Small intestine (tissue), 16 donors: ENCODE measurements at places on chromosomes 5 and 9. TPM values are rescaled to one million over a fixed set of nuclear protein-coding genes. Genes with fewer than 3 reads are reported as not detected.
A peak's percentile ranks its signal among the peaks of the same experiment; 100 is the strongest.

The ELAVL2 gene
- not detected for polyA plus RNA-seq

DNA sequence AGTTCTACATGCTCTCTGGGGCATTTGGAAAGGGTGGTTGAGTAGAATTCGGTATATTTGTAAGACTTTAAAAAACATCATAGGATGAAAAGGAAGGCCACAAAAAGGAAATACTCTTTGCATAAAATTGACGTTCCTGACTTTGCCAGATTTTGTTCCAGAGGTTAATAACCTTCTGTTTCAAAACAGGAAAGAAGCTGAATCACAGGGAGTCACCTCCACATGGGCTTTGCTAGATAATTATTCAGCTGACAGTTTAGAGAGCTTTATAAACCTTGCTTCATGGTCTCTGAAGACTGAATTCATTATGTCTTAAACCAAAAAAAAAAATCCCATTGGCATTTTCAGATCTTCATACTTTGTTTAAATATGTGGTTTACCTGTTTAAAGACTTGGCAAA is 203.7 kb downstream of the SEMA6A start:
- no peaks in the 10 kb centered on the region for H3K27me3 ChIP-seq
- peak; percentile 28 for DNase-seq
- no peaks in the 10 kb centered on the region for H3K36me3 ChIP-seq
- no peak overlapping the region for H3K4me3 ChIP-seq

DNA sequence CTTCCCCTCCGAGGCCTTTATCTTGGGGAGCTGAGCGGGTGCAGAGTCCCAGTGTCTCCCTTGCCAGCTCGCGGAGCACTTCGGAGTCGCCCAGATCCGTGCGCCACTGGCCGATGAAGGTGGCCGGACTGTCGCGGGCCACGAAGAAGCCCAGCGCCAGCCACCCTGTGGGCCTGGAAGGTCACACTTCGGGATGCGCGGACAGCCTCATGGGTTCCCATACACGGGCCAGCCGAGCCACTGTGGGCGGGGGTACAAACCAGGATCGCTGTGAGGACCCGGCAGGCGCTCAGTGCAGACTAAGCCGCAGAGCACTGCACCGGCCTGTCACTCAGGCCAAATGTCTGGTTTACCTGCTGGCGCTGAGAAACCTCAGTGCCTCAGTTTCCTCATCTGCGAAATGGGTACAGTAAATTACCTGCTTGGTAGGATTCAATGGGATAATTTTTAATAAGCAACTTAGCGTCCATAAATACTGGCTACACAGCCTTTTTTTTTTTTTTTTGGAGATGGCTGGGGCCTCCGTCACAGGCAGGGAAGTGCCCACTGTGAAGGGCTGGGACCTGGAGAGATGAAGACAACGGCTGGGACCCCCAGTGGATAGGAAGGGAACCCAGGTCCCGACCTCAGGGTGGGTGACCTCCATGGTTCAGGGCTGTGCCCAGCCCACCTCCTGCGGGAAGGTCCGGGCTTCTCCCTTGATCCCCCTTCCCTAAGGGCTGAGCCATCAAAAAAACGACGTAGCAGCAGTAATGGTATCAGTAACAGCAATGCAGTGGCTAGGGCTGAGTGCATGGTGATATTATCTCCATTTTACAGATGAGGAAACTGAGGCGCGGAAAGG is 38.7 kb upstream of the CTSV start:
- H3K4me1 ChIP-seq: no peaks in the 10 kb centered on the region
- H3K27me3 ChIP-seq: peaks cover 48% of the 10 kb centered on the region
- H3K27ac ChIP-seq: no peak overlapping the region
- no peak for DNase-seq
- H3K4me3 ChIP-seq: no peak overlapping the region

- no peaks in the 10 kb centered on the region for H3K36me3 ChIP-seq
- no peaks in the 10 kb centered on the region for H3K27me3 ChIP-seq
- H3K4me3 ChIP-seq: no peak overlapping the region
- no peak for DNase-seq
- no peak overlapping the region for H3K27ac ChIP-seq
- no peaks in the 10 kb centered on the region for H3K4me1 ChIP-seq
Observed at GRCh38 chr5:151140686-151141459, 16.7 kb downstream of the ANXA6 start.

- H3K4me3 ChIP-seq: no peak overlapping the region
- no peak overlapping the region for H3K27ac ChIP-seq
- no peak for DNase-seq
- no peaks in the 10 kb centered on the region for H3K36me3 ChIP-seq
- H3K4me1 ChIP-seq: no peaks in the 10 kb centered on the region
- H3K27me3 ChIP-seq: no peaks in the 10 kb centered on the region
Observed at GRCh38 chr9:80125731-80126264, 554.0 kb downstream of the TLE4 start.

- no peaks in the 10 kb centered on the region for H3K27me3 ChIP-seq
- H3K36me3 ChIP-seq: no peaks in the 10 kb centered on the region
- no peak for DNase-seq
- H3K4me1 ChIP-seq: peaks cover 2% of the 10 kb centered on the region
Observed at GRCh38 chr5:112914584-112914983, 7.4 kb downstream of the REEP5 start.

The CSF2 gene
- polyA plus RNA-seq: not detected

DNA sequence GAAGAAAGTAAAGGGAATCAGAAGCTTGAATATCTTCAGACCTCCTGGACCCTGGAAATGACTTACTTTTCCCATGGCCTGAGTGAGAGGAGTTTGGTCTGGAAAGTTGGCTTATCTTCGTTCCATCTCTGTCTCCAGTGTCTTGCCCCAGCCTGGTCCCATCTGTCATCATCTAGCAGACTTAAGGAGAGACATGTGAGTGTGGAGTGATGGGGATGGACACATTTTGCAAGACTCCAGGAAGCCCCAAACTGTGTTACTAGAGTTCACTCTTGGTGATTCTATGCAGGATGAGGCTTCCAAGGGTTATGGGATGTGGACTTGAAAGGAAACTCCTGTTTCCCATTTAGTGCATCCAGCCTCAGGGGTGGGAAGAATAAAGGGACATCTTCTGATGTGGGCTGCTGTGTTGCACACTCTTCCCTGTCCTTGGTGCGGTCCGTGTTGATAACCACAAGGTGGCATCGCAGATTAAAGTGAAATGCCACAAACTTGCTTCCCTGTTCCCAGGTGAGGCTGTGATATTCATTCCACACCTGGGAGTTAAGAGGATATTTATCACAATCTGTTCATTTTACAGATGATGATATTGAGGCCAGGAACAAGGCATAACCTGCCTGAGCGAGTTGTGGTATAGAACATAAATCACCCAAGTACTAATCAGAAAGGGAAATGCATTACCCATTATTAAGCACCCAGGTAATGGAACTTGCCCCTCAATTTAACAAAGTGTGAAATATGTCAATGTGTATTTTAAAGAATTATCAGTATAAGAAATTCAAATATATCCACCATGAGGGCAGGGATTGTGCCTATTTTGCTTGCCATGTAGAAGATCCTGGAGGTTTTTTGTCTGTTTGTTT is 269.9 kb upstream of the PAPPA start:
- DNase-seq: peak; percentile 27
- H3K27me3 ChIP-seq: no peaks in the 10 kb centered on the region
- no peak overlapping the region for H3K4me3 ChIP-seq
- H3K36me3 ChIP-seq: no peaks in the 10 kb centered on the region
- no peak overlapping the region for H3K27ac ChIP-seq

DNA sequence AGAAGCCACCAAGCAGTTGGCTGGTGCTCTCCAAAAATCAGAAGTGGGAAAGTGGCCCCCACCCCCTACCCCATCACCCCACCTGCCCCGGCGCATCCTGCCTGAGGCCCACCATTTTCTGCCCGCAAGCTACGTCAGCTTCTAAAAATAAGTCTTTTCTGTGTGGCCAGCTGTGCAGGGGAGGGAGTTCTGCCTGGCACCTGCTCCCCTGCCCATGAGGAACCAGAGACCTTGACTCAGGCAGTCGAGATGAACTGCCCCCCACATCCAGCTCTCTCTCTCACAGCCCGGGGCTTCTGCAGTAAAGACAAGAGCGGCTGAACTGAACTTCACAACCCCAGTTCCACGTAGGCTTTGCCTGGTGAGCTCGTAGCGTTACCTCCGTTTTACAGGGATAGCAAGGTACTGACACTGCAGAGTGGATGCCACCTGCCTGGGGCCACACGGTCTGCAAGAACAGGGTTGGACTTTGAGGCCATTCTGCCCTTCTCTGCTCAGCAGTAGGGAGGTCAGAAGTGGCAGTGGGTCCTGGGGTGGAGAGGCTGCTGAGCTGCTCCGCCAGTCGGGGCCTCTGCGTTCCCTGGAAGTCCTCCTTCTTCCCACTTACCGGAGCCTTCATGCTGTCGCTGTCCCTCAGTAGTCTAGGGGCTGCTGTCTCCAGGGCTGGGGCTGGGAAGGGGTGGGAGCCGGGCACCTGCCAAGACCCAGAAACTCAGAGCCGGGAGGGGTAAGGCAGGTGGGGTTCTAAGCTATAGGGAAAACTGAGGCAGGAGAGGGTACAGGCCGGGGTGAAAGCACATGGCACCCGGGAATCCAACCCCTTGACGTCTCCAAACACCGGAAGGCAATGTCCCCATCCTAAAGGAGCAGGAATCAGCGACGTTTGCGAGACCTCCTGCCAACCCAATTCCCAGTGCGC is 781 bp downstream of the ST6GALNAC4 start:
- H3K36me3 ChIP-seq: no peaks in the 10 kb centered on the region
- peak; percentile 58 for DNase-seq
- peak overlapping the region; percentile 76 for H3K4me3 ChIP-seq
- no peaks in the 10 kb centered on the region for H3K27me3 ChIP-seq

GRCh38 chr9:124511891-124512805 is 4.9 kb upstream of the NR5A1 start:
- no peaks in the 10 kb centered on the region for H3K4me1 ChIP-seq
- no peak for DNase-seq
- H3K4me3 ChIP-seq: no peak overlapping the region
- H3K27me3 ChIP-seq: no peaks in the 10 kb centered on the region
- H3K36me3 ChIP-seq: no peaks in the 10 kb centered on the region

- DNase-seq: no peak
- no peak overlapping the region for H3K4me3 ChIP-seq
- no peaks in the 10 kb centered on the region for H3K4me1 ChIP-seq
- H3K36me3 ChIP-seq: no peaks in the 10 kb centered on the region
- H3K27me3 ChIP-seq: no peaks in the 10 kb centered on the region
Observed at GRCh38 chr5:93130624-93131490, 450.2 kb downstream of the NR2F1-AS1 start.

The WNT8A gene
- polyA plus RNA-seq: not detected

The CEL gene
- polyA plus RNA-seq: 2.8 TPM

The LRRC14B gene
- polyA plus RNA-seq: not detected

- no peak overlapping the region for H3K4me3 ChIP-seq
- H3K4me1 ChIP-seq: no peaks in the 10 kb centered on the region
- no peak for DNase-seq
- H3K27me3 ChIP-seq: no peaks in the 10 kb centered on the region
- peaks cover 17% of the 10 kb centered on the region for H3K36me3 ChIP-seq
- H3K27ac ChIP-seq: no peak overlapping the region
Observed at GRCh38 chr5:134969166-134969565, 1.5 kb downstream of the CATSPER3 start.

DNA sequence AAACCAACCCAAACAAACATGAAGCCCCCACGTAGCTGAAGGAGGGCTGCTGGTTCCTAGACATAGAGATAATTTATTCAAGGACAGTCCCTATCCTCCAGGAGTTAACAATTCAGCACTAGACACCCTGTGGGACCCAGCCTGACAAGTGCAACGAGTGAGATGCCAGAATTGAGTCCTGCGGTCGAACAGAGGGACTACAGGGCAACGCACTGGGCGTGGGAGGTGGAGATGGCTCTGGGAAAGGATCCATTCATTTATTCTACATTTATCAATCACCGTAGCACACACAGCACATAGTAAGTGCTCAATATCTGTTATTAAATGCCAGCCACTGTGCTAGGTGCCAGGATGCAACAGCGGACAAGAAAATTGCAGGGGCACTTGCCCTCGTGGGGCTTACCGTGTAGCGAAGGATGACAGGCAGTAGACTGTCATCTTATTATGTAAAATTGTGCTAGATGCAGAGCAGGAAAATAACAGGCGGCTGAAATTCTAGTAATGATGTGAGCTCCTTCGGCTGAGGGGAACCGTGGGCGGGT is 855 bp upstream of the ARHGAP26 start:
- peak overlapping the region; percentile 95 for H3K27ac ChIP-seq
- H3K27me3 ChIP-seq: no peaks in the 10 kb centered on the region
- DNase-seq: no peak
- peak overlapping the region; percentile 96 for H3K4me3 ChIP-seq
- H3K4me1 ChIP-seq: peaks cover 3% of the 10 kb centered on the region

The SNX30 gene
- 5.1 TPM for polyA plus RNA-seq

DNA sequence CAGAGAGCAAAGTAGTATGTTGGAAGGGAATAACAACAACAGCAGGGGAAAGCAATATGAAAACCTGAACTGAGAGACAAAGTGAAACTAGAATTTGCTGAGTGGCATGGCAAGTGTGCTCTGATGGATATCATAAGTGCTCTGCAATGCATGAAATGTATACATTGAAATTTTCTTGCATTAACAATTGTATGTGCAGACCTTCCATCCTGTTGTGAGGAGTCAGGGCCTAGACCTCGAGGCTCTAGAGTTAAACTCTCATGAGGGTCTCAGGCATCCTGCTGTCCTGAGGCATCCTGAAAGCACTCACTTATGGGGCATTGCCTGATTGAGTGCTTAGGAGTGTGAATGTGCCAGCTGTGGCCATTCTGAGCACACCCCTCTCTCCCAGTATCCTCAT is 1.1 kb downstream of the ECM2 start:
- H3K36me3 ChIP-seq: no peaks in the 10 kb centered on the region
- no peaks in the 10 kb centered on the region for H3K27me3 ChIP-seq
- H3K4me3 ChIP-seq: no peak overlapping the region
- peak; percentile 46 for DNase-seq

DNA sequence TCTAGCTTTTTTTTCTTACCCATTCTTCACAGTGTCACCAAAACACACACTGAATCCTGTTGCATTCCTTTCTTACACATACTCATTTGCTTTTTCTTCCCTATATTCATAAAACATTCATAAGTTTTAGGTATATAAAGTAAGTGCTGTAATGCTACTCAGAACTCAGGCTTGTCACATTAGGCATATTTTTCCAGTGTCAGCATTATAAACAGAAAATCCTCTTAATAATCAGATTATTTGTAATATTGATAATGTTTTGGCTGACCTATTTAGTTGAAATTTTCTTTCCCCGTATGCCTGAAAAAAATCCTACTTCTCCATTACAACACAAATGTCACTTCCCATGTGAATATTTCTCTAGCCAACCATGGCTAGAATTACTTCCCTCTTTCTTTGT is 743.0 kb upstream of the NUDT12 start:
- no peak for DNase-seq
- no peaks in the 10 kb centered on the region for H3K27me3 ChIP-seq
- no peak overlapping the region for H3K27ac ChIP-seq
- no peaks in the 10 kb centered on the region for H3K4me1 ChIP-seq
- H3K36me3 ChIP-seq: no peaks in the 10 kb centered on the region

GRCh38 chr5:180049185-180049548 is 22.4 kb downstream of the RNF130 start:
- H3K4me3 ChIP-seq: no peak overlapping the region
- H3K27me3 ChIP-seq: no peaks in the 10 kb centered on the region
- H3K4me1 ChIP-seq: peaks cover 3% of the 10 kb centered on the region
- no peak overlapping the region for H3K27ac ChIP-seq
- no peak for DNase-seq
